ENCODE measurements at places on chromosomes 2 and 18.

DNA sequence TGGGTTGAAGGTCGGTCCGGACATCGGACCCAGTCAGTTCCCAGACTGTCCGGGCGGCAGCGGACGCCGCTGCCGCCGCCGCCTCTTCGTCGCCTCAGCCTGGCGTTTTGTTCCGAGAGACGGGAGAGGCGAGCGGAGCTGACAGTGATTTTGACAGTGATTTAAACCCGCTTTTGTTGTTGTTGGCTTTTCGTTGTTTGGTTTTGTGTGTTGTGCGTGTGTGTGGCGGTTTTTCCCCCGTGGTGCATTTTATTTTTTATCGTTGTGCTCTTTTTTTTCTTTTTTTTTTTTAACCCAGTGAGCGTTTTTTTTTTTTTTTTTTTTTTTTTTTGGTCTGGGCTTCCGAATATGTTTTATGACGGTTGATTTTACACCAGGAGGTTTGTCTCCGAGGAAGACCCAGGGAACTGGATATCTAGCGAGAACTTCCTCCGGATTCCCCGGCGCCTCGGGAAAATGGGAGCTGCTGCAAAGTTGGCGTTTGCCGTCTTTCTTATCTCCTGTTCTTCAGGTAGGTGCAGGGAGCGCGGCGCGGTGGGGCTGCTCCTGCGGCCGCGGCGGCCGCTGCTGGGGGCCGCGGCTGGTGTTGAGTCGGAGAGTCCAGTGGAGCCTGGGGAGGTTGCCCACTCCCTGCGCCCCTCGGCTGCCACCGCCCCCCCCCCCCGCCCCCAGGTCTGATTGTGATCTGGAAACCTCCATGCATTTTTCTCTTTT lies at the start of gene ACVR2A:
ACVR2A (plus strand) TSS at position 333 of the 714 bp plus-strand sequence; CDS start at position 457, 124 bp downstream.
- peak; percentile 16 for DNase-seq

GRCh38 chr2:18922276-18922675 lies 332.9 kb upstream of the NT5C1B start:
- no peak for DNase-seq

- no peak for DNase-seq
Observed at GRCh38 chr2:119464981-119465380, 33.3 kb downstream of the TMEM37 start.

- DNase-seq = no peak
Observed at GRCh38 chr18:51164761-51165281, 32.7 kb downstream of the MEX3C start.

DNA sequence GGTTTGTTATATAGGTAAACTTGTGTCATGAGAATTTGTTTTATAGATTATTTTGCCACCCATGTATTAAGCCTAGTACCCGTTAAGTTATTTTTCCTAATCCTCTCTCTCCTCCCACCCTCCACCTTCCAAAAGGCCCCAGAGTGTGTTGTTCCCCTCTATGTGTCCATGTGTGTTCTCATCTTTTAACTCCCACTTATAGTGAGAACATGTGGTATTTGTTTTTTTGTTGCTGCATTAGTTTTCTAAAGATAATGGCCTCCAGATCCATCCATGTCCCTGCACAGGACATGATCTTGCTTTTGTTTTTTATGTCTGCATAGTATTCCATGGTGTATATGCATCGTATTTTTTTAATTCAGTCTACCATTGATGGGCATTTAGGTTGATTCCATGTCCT lies 1075.6 kb upstream of the CNTNAP5 start:
- DNase-seq = no peak

- DNase-seq = peak; percentile 16
Observed at GRCh38 chr2:197873293-197873701, 68.9 kb downstream of the PLCL1 start.

DNA sequence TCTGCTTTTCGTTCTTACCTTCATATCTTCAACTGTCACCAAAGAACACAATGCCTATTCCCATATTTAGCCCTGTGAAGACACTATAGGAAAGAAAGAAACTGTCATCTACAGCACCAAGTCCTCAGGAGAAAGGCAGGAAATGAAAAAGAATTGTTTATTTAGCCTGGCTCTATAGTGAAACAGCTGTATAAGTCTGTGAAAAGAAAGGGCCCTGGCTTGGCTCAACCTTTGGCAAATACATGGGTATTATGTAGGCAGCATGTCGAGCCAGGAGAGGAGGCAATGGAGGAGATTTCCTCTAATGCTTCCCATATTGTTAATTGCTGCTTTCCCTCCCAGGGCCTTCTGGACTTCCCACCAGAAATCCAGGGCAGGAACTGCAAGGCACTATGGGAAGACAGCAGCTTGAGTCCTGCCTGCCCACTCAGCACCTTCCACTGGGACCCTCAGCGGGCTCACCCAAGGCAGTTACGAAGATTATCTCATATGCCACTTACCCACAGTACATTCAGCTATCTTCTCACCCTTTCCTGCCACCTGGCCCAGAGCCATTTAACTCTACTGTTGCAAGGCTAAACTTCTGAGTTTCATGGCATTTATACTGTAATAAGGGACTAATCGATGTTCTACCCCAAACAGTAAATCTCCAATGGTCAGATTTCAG lies 30.1 kb downstream of the SLC8A1 start:
- no peak for DNase-seq

DNA sequence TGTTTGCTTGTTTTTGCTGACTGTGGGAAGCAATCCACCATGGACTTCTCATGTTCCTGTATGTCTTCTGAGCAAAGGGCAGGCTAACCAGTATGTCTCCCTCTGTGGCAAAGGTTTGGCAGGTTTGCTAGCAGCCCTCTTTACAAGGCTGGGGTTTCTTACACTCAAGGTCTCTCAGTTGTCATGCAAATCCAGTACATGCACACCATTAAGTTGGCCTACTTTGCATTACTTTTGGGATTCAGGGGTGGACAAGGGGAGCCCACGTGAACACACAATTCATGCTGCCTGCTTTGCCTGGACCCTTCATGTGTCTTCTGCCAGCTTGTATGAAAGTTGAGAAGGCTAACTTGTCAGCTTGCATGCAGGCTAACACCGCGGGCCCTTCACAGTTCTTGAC lies 134.9 kb downstream of the LRRTM4 start:
- no peak for DNase-seq

DNA sequence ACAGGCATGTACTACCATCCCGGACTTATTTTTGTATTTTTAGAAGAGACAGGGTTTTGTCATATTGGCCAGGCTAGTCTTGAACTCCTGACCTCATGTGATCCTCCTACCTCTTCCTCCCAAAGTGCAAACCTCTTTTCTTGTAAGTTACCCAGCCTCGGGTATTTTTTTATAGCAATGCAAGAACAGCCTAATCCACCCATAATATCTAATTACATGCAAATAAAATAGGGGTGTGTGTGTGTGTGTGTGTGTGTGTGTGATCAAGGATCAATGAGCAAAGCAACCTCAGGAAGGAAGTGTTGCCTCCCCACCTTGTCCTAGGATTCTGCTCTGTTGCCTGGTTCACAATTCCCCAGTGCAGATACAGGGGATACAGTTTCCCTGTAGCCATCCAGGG lies 45.6 kb downstream of the NGEF start:
- DNase-seq = no peak

DNA sequence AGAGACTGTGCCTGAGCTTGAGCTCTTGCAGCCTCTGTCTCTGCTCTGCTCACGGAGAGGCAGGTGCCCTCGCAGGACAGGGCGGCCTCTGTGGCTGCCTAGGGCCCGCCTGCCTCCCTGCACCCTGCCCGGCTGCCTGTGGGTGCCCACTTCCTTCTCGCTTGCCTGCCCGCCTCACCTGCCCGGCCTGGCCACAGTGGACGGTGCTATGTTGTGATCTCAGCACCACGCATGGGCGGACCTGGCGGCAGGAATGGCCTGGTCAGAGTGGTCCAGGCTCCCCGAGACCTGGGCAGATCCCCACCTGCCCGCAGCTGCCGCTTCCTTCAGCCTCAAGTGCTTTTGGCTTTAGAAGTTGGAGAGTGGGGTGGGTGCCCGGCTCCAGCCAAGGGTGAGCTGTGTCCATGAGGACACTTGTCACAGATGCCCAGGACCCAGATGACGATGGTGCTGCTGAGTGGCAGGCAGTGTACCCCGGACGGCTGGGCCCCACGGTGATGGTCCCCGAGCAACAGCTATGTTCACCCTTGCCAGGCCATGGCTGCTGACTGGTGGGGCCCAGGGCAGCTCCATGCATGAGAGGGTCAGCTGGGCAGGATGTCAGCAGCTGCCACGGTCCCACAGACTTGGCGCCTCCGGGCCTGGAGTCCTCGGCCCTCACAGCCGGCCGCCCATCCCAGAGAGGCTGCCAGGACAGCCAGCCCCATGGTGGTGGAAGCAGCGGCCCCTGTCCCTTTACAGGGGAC lies 25.3 kb downstream of the RTP5 start:
- DNase-seq = no peak

DNA sequence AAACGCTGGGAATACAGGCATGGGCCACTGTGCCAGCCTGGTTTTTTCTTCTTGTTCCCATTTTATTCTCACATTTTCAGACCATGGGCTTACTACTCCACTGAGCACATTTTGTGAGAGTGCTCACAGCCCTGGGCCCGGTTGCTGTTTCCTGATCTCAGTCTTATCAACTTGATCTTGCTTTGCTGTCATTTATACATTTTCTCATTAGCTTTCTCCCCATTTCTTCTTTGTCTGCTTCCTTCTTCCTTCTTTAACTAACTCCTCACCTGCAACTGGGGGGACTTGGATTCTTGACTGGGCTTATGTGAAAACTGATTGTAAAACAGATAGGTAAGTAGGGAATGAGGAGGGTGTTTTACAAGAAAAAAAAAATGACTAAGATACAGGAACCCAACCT lies 117.3 kb downstream of the PLB1 start:
- no peak for DNase-seq

- no peak for DNase-seq
Observed at GRCh38 chr18:27312153-27312552, 127.0 kb upstream of the CHST9 start.

GRCh38 chr2:64606479-64607363 lies 47.0 kb downstream of the SERTAD2 start:
- DNase-seq = no peak

GRCh38 chr18:76521417-76522121 lies 26.5 kb upstream of the ZNF516 start:
- no peak for DNase-seq

- DNase-seq = peak; percentile 97
Observed at GRCh38 chr2:235050980-235051351, 99.1 kb downstream of the SH3BP4 start.

GRCh38 chr2:19461504-19462255 lies 103.3 kb upstream of the OSR1 start:
- no peak for DNase-seq
